ENCODE measurements at places on chromosomes 1 and 21. TPM values are rescaled to one million over a fixed set of nuclear protein-coding genes. Genes with fewer than 3 reads are reported as not detected.

- peaks cover 75% of the 10 kb centered on the region for H3K4me1 ChIP-seq
- DNase-seq: no peak
- H3K27me3 ChIP-seq: no peaks in the 10 kb centered on the region
Observed at GRCh38 chr1:54375712-54376429, 30.3 kb downstream of the SSBP3 start.

- peaks cover 18% of the 10 kb centered on the region for H3K4me1 ChIP-seq
- H3K36me3 ChIP-seq: no peaks in the 10 kb centered on the region
Observed at GRCh38 chr1:37274938-37275631, 199.3 kb upstream of the ZC3H12A start.

DNA sequence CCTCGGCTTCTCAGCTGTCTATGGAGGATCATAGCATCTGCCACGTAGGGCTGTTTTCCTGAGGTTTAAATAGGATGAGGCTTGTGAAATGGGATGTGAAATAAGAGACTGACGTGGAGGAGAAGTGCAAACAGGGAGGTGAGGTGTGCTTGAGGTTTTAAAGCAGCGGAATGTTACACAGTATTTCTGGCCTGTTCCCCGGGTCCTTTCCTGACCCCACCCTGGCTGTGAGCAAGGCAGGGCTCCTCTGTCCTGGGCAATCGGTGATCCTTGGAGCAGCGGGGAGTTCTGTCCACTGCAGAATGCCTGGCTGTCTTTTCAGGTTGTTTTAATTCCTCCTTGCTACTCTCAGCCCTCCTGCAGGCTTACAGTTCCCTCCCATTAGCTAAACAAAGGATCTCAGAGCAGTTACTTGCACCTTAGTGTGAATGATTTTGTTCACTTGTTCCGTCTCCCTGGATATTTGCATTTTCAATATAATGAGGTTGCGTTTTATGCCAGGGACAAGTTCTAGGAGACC is 38.6 kb downstream of the LHX4 start:
- peak; percentile 49 for DNase-seq
- H3K27ac ChIP-seq: no peak overlapping the region
- peak overlapping the region; percentile 19 for H3K4me3 ChIP-seq
- H3K36me3 ChIP-seq: no peaks in the 10 kb centered on the region
- peaks cover 15% of the 10 kb centered on the region for H3K4me1 ChIP-seq
- H3K27me3 ChIP-seq: no peaks in the 10 kb centered on the region

DNA sequence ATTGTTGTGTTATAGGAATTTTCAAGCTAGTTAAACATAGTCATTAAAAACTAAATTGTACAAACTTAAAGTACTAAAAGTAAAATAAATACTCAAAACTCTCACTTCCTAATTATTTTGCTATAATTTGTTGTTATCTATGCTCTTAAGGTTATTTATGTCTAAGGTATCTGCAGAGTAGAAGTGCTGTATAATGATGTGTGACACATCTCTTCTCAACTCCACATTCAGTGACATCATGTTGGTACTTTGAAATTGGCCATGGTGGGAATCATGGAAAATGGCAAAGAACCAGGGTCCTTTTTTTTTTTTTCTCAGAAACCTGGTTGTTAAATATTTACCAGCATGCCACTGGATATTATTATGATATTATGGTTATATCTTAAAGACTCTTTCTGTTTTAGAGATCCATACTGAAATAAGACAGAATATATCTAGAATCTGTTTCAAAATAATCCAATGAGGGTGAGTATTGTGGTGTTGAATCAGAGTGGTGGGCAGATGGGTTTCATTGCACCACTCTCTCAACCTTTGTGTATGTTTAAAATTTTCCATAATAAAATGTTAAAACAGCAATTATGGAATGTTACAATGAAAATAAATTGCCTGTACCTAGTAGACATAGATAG is 22.4 kb downstream of the LRRC8B start:
- no peak overlapping the region for H3K4me3 ChIP-seq
- no peak overlapping the region for H3K27ac ChIP-seq
- no peaks in the 10 kb centered on the region for H3K27me3 ChIP-seq
- no peaks in the 10 kb centered on the region for H3K4me1 ChIP-seq
- H3K36me3 ChIP-seq: no peaks in the 10 kb centered on the region

The WNT4 gene
- total RNA-seq: 1.4 TPM

The OR2L3 gene
- not detected for total RNA-seq

- no peaks in the 10 kb centered on the region for H3K4me1 ChIP-seq
- H3K27ac ChIP-seq: no peak overlapping the region
- peaks cover 7% of the 10 kb centered on the region for H3K36me3 ChIP-seq
- DNase-seq: no peak
- no peak overlapping the region for H3K4me3 ChIP-seq
Observed at GRCh38 chr1:161218301-161219077, 3.4 kb downstream of the FCER1G start.

DNA sequence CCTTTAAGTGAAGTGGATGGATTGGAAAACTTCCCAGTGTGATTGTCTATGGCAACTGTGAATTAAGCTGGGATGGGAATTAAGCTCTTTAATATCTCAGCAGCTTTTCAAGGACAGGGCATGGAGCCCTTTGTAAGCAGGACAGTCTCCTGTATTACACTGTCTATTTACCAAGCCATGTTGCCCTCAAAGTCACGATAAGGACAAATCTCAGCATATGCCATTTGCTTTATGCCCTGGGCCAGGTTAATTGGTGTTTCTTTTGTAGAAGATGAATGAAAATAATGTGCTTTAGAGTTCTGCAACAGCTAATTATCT is 17.6 kb downstream of the UTP25 start:
- no peaks in the 10 kb centered on the region for H3K27me3 ChIP-seq
- no peak overlapping the region for H3K4me3 ChIP-seq
- H3K4me1 ChIP-seq: no peaks in the 10 kb centered on the region
- H3K36me3 ChIP-seq: peaks cover 31% of the 10 kb centered on the region

The PADI2 gene
- total RNA-seq: 5.8 TPM

The NPHS2 gene
- not detected for total RNA-seq

DNA sequence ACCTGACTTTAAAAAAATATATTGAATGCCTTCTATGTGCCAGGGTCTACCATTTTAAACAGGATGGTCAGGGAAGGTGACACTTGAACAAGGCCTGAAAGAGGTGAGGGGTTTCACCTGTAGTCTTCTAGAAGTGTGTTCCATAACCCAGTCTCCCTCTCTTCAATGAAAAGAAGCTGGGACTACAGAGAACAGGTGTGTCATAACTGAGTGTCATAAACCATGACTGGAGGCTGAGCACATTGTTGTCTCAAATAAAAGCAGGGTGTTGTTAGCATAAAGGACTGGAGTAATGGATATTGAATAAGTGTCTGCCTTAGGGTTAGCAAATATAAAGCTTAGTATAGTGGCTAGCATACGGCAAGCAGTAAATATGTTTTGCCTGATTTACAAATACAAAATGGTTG is 65.4 kb downstream of the SYDE2 start:
- no peaks in the 10 kb centered on the region for H3K4me1 ChIP-seq
- no peak overlapping the region for H3K27ac ChIP-seq
- DNase-seq: no peak
- H3K4me3 ChIP-seq: no peak overlapping the region
- H3K36me3 ChIP-seq: no peaks in the 10 kb centered on the region

GRCh38 chr1:29798699-29799566 is 562.6 kb downstream of the PTPRU start:
- H3K4me3 ChIP-seq: no peak overlapping the region
- H3K36me3 ChIP-seq: no peaks in the 10 kb centered on the region

DNA sequence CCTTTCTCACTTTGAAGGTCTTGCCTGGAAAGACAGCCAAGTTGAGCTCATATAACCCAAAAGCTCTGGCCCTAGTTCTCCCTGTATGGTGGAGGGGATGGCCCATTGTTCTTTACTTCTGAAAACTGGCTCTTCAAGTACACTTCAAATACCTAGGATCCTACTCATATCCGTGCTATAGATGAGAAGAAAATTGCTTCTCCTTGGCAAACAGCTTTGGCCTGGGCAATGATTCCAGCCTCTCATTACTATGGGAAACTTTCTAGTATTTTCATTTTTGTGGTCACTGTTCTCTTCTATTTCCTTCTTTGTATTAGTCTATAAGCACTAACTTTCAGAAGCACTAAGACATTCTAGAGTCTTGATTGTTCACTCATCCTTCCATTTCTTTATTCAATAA is 53.7 kb downstream of the ZNF697 start:
- no peak for DNase-seq
- no peaks in the 10 kb centered on the region for H3K4me1 ChIP-seq
- no peaks in the 10 kb centered on the region for H3K36me3 ChIP-seq
- no peak overlapping the region for H3K27ac ChIP-seq
- H3K27me3 ChIP-seq: no peaks in the 10 kb centered on the region

The TMEM50A gene
- 92.3 TPM for total RNA-seq

DNA sequence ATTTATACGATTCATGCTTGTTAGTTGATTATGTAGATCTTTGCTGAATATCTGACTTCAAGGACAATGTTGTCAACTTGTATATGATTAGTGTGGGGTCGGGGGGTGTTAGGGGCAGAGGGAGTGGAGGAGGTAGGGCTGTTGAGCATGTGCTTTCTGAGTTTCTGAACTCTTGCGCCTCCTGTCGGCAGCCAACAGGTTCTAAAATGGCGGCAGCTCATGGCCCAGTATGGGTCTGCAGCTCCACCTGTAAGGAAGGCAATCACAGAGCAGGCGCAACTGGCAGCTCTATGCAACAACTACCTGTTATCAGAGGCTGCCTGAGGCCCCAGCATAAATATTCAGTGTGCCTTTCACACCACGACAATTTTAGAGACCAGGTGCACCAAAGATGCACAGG is 205.8 kb upstream of the PLXNA2 start:
- no peaks in the 10 kb centered on the region for H3K27me3 ChIP-seq
- DNase-seq: no peak
- H3K4me1 ChIP-seq: peaks cover 7% of the 10 kb centered on the region
- H3K4me3 ChIP-seq: no peak overlapping the region
- no peaks in the 10 kb centered on the region for H3K36me3 ChIP-seq

The KRTAP10-10 gene
- not detected for total RNA-seq

- H3K27ac ChIP-seq: no peak overlapping the region
- no peak for DNase-seq
- no peaks in the 10 kb centered on the region for H3K4me1 ChIP-seq
Observed at GRCh38 chr1:213287987-213288386, 236.9 kb downstream of the RPS6KC1 start.

- DNase-seq: no peak
- no peak overlapping the region for H3K27ac ChIP-seq
- no peaks in the 10 kb centered on the region for H3K27me3 ChIP-seq
- no peaks in the 10 kb centered on the region for H3K4me1 ChIP-seq
- no peaks in the 10 kb centered on the region for H3K36me3 ChIP-seq
Observed at GRCh38 chr1:218809625-218810024, 364.1 kb upstream of the LYPLAL1 start.

Data from H1 (cell line).